ENCODE measurements at places on chromosomes 2 and 18. TPM values are rescaled to one million over a fixed set of nuclear protein-coding genes. Genes with fewer than 3 reads are reported as not detected.
A peak's percentile ranks its signal among the peaks of the same experiment; 100 is the strongest.

GRCh38 chr2:18559531-18560030 lies 872 bp downstream of the RDH14 start:
- DNase-seq, result no peak
- H3K27me3 ChIP-seq, result no peaks in the 10 kb centered on the region
- H3K36me3 ChIP-seq, result peaks cover 14% of the 10 kb centered on the region
- peak overlapping the region; percentile 81 for H3K4me3 ChIP-seq
- H3K27ac ChIP-seq, result peak overlapping the region; percentile 94

DNA sequence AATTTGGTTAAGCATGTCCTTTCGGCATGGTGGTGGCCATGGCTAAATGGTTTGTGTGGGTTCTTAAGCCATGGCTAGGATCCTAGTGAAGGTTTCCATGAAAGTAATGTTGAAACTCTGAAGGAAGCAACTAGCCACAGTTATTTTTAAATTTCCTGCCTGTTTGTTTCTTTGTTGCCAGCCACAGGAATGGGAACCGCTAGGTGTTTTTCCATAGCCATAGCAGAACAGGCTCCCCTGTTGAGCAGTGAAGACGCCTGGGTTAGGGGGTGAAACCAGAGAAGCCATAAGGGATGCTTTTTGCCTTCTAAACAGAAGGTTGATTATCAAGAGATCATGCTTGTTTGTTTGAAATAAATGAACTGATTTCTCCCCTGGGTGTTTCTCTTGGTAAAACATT lies 60.1 kb upstream of the CHMP1B start:
- DNase-seq, result no peak
- H3K27me3 ChIP-seq, result no peaks in the 10 kb centered on the region
- H3K27ac ChIP-seq, result no peak overlapping the region
- no peak overlapping the region for H3K4me3 ChIP-seq

- H3K4me3 ChIP-seq, result no peak overlapping the region
- no peak for DNase-seq
- H3K36me3 ChIP-seq, result no peaks in the 10 kb centered on the region
- no peak overlapping the region for H3K27ac ChIP-seq
- no peaks in the 10 kb centered on the region for H3K27me3 ChIP-seq
- H3K4me1 ChIP-seq, result peaks cover 7% of the 10 kb centered on the region
These were observed 39.5 kb upstream of the RTN4 start for GRCh38 chr2:55089726-55090125.

- H3K4me3 ChIP-seq, result no peak overlapping the region
- no peak for DNase-seq
- H3K4me1 ChIP-seq, result peaks cover 6% of the 10 kb centered on the region
- no peaks in the 10 kb centered on the region for H3K27me3 ChIP-seq
- H3K27ac ChIP-seq, result no peak overlapping the region
These were observed 145.6 kb downstream of the NDUFA10 start for GRCh38 chr2:239879423-239880084.

- no peak for DNase-seq
- no peaks in the 10 kb centered on the region for H3K36me3 ChIP-seq
- no peak overlapping the region for H3K4me3 ChIP-seq
- H3K4me1 ChIP-seq, result no peaks in the 10 kb centered on the region
- no peak overlapping the region for H3K27ac ChIP-seq
These were observed 148.9 kb upstream of the EPAS1 start for GRCh38 chr2:46148369-46148736.

GRCh38 chr2:199663157-199663556 lies 187.8 kb downstream of the FTCDNL1 start:
- H3K27me3 ChIP-seq, result peaks cover 6% of the 10 kb centered on the region
- no peak for DNase-seq
- H3K4me1 ChIP-seq, result no peaks in the 10 kb centered on the region
- no peak overlapping the region for H3K4me3 ChIP-seq
- H3K36me3 ChIP-seq, result no peaks in the 10 kb centered on the region

- H3K4me1 ChIP-seq, result no peaks in the 10 kb centered on the region
- no peaks in the 10 kb centered on the region for H3K36me3 ChIP-seq
- no peaks in the 10 kb centered on the region for H3K27me3 ChIP-seq
- no peak overlapping the region for H3K27ac ChIP-seq
These were observed 55.2 kb upstream of the RALBP1 start for GRCh38 chr18:9419956-9420631.

- H3K27ac ChIP-seq, result peak overlapping the region; percentile 84
- H3K27me3 ChIP-seq, result no peaks in the 10 kb centered on the region
- no peak for DNase-seq
- H3K36me3 ChIP-seq, result no peaks in the 10 kb centered on the region
- H3K4me1 ChIP-seq, result peaks cover 56% of the 10 kb centered on the region
These were observed 111.1 kb upstream of the CAB39 start for GRCh38 chr2:230601510-230601909.

DNA sequence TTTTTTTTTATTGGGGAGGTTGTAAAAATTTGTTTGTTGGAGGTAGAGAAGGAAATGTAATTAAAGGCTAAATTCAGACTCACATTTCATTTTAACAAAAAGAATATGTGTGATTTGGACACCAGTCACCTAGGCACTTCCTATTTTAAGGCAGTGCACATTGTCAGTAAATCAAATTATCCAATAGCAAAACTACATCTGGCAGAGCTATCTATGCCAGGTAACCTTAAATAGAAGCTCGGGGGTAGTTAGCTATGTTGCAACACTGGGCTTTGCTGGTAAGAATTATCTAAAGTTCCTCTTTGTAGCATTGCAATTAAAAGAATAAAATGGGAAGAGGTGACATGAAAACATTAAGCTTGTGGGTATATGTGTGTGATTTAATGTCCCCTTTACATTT lies 1064.4 kb upstream of the ZEB2 start:
- no peak overlapping the region for H3K27ac ChIP-seq
- H3K4me1 ChIP-seq, result no peaks in the 10 kb centered on the region
- H3K4me3 ChIP-seq, result no peak overlapping the region
- H3K27me3 ChIP-seq, result no peaks in the 10 kb centered on the region
- DNase-seq, result no peak

DNA sequence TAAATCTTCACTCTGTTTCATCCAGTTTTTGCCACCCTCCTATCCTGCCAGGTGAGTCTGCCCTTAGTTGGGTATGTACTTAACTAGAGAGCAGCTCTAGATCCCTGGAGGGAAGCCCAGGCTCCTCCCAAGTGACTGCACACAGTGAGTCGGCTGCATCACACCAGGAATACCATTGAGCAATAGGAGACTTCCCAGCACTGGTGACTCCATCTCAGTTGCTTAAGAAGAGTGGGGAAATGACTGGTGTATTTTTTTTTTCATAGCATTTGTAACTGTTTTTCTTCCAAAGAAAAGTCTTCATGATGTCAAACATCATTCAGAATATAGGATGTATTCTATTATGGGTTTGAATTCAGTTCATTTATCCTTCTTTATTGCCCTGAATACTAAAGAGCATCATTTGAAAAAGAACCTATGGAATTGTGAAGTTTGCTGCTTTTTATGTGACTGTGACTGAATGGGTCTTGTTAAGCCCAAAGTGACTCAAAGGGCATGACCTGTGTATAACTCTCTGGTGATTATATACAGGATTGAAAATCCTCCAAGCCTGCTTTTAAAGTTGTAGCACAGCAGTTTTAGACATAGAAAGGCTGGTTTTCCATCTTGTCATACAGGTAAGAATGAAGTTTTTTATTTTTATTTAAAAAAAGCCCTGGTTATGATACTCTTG lies 84.3 kb downstream of the MAP3K20 start:
- DNase-seq, result no peak
- H3K4me1 ChIP-seq, result no peaks in the 10 kb centered on the region
- H3K36me3 ChIP-seq, result no peaks in the 10 kb centered on the region
- no peak overlapping the region for H3K4me3 ChIP-seq
- no peak overlapping the region for H3K27ac ChIP-seq
- H3K27me3 ChIP-seq, result no peaks in the 10 kb centered on the region

- no peak overlapping the region for H3K27ac ChIP-seq
- H3K36me3 ChIP-seq, result no peaks in the 10 kb centered on the region
These were observed 69.7 kb downstream of the FHOD3 start for GRCh38 chr18:36366994-36367839.

GRCh38 chr2:21571686-21572085 lies 447.9 kb downstream of the TDRD15 start:
- no peak overlapping the region for H3K4me3 ChIP-seq
- DNase-seq, result no peak
- no peaks in the 10 kb centered on the region for H3K27me3 ChIP-seq
- no peaks in the 10 kb centered on the region for H3K4me1 ChIP-seq
- H3K27ac ChIP-seq, result no peak overlapping the region
- no peaks in the 10 kb centered on the region for H3K36me3 ChIP-seq

Gene INO80C
- total RNA-seq, result 25.5 TPM

Gene SCG2
- not detected for total RNA-seq

Gene MARCHF4
- not detected for total RNA-seq

All from CD4-positive, CD25-positive, alpha-beta regulatory T cell (primary cell).